Right cardiac atrium (tissue), 5 donors: ENCODE measurements at places on chromosomes 12 and 14.

DNA sequence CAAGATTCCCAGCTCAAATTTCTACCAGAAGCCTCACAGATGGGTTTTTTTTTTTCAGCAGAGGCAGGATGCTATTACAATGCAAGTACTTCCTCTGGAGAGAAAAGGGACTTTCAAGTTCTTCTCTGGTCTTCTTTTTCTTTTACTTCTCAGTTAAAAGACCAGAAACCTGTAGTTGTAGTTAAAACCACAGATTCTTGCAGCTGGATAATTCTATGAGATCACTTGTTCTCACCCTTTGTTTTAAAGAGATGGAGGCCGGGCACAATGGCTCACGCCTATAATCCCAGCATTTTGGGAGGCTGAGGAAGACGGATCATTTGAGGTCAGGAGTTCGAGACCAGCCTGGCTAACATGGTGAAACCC is 47.6 kb upstream of the OVCH1 start:
- no peak for DNase-seq

DNA sequence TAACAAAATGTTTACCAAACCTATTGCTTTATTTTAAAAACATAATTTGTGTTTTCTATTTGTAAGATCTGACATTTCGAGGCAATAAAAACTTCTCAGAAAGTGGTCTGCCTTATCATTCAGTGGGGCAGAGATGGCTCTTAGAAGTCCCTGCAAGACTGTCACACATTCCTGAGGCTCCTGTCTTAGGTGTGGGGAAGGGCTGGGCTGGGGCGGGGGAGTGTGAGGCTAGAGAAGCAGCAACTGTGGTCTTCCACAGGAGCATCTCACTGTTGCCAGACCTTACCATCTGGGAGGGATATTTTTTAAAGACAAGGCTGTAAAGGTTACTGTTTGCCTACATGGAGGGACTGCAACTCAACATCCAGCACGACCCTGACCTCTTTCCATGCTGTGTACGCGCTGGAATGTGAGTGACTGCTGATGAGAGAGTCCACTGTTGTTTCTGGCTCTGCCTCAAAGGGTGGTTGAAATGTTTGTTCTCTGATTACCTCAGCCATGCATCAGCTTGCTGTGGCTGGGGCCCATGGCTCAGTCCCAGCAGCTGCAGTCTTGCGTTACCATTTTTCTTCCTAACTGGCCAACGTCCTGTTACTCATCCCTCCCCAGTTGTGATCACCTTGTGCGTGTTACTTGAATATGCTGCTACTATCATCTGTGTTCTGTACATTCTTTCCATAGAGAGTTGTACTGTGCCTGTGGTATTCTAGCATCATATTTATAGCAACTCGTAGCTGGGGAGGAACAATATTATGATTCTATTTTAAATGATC is 12.4 kb downstream of the ERG28 start:
- peak; percentile 77 for DNase-seq

DNA sequence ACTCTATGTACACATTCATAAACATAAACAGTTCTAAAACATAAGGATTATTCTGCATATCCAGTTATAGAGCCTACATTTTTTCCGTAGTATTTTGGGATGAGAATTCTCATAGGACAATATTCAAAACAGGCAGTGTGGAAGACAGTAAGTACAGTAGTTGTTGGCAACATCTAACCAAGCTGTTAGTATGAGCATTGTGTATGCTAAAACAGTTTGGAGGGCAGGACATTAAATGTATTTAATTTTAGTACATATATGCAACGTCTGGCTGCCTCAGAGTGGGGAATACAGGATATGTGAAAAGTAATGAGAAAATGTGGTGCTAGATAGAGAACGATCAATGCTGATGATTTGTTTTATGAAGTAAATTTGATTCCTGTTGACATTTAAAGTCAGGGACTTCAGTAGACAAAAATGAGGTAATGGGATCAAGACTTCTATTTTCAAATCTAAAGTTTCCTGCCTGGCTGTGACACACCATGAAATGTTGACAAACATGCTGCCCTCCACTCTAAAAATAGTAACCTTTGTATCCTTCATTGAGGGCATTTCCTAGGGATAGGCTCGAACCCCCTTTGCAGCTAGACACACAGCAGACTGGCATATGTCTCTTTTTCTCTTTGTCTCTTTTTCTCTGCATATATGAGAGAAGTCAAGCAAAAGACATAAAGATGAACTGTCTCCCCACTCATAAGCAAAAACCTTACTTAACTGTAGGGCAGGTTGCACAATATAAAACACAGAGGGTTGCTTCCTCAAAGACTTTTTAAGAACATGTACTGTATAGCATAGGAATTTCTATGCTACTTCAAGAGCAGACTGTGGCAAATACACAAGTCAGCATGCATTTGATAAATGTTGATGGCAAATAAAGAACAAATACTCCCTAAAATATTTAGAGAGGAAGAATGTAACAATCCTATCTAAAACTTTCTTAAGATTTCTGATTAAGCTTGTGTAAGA is 75.5 kb upstream of the GTF2A1 start:
- no peak for DNase-seq

GRCh38 chr12:11508699-11509098 is 113.3 kb upstream of the PRB2 start:
- DNase-seq, result no peak

DNA sequence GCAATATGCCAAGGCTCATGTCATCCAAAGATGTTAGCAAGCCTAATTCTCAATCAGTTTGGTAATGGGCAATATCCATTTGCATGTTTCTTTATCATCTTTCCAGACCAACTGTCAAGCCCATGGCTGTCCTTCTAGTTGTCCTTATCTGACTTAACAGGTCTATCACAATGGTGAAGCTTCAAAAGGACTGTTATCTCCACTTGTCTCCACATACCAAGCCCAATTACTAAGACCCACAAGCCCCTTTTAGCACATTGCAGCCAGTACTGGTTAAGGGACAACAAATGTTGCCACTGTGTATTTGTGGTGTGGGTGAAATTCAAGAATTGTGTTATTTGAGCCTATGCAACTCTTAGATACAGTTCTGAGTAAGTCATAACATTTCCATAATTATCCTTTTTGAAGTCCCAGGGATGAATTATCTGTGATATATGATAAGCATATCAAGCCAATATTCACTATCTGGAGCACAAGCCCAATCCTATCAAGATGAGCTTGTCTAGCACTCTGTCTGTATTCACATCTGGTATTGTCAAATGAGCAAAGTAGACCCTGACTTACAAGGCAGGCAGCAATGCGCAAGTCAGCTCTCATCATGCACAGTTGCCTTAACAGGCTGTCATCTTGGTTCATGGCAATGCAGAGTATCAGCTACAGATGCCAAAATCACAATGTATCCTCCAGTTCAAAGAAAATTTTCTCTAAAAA is 19.3 kb upstream of the ST8SIA1 start:
- DNase-seq, result no peak

GRCh38 chr14:74919421-74920165 is 3.5 kb downstream of the RPS6KL1 start:
- no peak for DNase-seq

- DNase-seq, result no peak
These were observed 21.6 kb upstream of the TMCC3 start for GRCh38 chr12:94671917-94672316.

DNA sequence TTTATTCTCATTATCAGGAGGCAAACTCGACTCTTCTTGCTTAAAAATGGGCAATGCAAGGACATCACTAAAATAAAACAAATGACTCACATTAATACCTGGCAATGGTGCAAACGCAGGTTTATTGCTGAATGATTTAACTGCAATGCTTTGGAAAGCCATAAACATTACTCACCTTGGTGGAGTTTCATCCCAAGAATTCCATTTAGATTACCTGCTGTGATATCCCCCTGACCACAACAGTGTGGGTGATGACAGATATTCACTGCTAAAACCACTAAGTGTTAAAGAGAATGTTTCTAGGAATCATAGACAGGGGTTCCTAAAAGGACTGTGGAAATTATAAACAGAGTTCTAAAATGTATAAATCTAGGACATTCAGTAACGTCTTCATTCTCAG is 35.3 kb upstream of the CSRNP2 start:
- no peak for DNase-seq
